T-helper 17 cell (primary cell): ENCODE measurements at places on chromosomes 5 and 9. TPM values are rescaled to one million over a fixed set of nuclear protein-coding genes. Genes with fewer than 3 reads are reported as not detected.

Gene PCA3
- total RNA-seq: not detected

Gene INVS
- 14.6 TPM for total RNA-seq

GRCh38 chr9:31168161-31168560 lies 1216.3 kb upstream of the ACO1 start:
- no peak overlapping the region for H3K4me3 ChIP-seq
- no peak overlapping the region for H3K27ac ChIP-seq
- no peak for DNase-seq
- peaks cover 2% of the 10 kb centered on the region for H3K36me3 ChIP-seq
- H3K27me3 ChIP-seq: no peaks in the 10 kb centered on the region
- H3K4me1 ChIP-seq: no peaks in the 10 kb centered on the region

Gene SLC36A2
- not detected for total RNA-seq

Gene DNAI1
- total RNA-seq: not detected

DNA sequence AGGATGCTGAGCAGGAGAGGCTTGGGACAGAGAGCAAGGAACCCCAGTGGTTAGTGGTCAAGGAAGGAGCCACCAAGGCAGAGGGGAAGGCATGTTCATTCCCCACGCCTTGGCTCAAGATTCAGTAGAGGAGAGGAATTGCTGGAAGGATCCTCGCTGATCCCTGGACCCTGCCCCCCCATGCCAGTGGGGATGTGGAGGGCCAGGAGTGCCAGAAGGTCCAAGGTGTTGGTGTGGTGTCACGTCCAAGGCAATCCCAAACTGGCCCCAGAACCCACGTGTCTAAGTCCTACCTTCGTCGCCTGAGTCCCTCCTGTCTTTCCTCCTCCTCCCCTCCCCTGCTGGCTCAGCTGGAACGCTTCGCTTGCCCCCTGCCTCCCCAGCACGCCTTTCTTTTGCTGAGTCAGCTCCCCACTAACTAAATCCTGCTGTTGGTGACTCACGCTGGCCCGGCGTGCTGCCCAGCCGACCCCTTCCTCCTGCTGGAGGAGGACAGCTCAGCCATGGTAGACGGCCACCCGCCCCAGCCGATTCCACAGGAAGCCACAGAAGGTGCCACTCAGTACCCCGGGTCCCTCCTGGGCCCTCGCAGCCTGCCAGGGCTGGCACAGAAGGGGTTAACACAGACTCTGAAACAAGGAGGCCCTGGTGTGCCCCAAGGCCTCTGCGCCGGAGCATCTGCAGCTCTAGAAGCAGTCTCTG lies 37.6 kb upstream of the ORM1 start:
- no peaks in the 10 kb centered on the region for H3K4me1 ChIP-seq
- H3K27me3 ChIP-seq: peaks cover 7% of the 10 kb centered on the region
- no peak overlapping the region for H3K27ac ChIP-seq
- no peak for DNase-seq

DNA sequence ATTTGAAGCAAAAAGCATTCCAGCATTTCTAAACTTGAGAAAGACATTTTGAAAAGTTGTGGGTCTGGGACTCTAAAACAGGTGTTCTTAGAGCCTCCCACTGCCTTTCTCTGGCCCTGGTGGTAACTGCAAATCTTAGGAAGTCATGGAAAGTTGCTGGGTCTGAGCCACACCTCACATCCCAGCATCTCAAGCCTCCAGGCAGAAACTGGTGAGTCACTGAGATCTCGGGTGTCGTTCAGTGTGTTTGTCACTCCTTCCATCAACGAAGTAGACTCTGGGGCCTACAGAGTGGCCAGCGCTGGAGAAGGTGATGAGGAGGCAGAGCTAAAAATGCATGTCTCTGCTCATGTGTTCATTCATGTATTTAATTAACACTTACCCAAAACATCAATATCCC lies 59.6 kb upstream of the C5orf58 start:
- no peak overlapping the region for H3K27ac ChIP-seq
- H3K4me3 ChIP-seq: no peak overlapping the region
- H3K27me3 ChIP-seq: peaks cover 45% of the 10 kb centered on the region
- H3K4me1 ChIP-seq: peaks cover 3% of the 10 kb centered on the region

DNA sequence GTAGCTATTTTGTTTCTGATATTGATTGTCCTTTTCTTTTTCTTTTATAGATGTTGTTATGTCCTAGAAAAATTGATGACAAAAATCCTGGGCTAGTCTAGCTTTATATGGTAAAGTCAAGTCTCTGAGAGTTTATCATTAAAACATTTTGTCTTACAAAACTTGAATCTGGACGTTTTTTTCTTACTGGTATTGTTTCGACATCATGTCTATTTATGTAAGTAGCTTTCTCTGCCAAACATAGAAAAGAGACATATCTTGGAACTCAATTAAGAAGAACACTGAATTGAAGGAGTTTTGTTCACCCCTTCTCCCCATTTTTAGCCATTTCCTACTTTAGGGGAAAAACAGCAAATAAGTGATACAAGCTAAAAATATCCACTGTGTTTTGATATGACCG lies 151.5 kb downstream of the ISOC1 start:
- H3K27me3 ChIP-seq: no peaks in the 10 kb centered on the region
- no peak overlapping the region for H3K4me3 ChIP-seq
- no peak overlapping the region for H3K27ac ChIP-seq
- H3K4me1 ChIP-seq: no peaks in the 10 kb centered on the region
- no peak for DNase-seq
- H3K36me3 ChIP-seq: no peaks in the 10 kb centered on the region

Gene PCDHGB6
- total RNA-seq: 0.10 TPM

DNA sequence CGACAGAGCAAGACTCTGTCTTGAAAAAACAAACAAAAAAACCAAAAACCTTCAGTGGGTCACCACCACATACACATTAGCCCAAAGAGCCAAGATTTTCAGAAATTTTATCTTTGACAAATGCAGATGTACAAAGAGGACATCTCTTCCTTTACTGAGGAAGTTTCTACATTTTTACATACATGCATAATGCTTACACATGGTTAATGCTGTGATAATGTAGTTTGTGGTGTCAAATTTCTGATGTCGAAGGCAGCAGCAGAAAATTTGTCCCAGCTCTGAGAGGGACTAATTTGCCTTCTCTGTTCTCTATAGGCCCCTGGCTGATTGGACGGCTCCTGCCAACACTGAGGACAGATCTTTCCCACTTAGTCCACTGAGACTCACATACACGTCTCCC lies 24.6 kb upstream of the C9orf40 start:
- no peak overlapping the region for H3K27ac ChIP-seq
- peaks cover 7% of the 10 kb centered on the region for H3K4me1 ChIP-seq
- H3K36me3 ChIP-seq: no peaks in the 10 kb centered on the region
- DNase-seq: no peak

Gene TMEM174
- total RNA-seq: not detected

GRCh38 chr9:121322037-121322736 lies 47.9 kb downstream of the STOM start:
- no peak overlapping the region for H3K27ac ChIP-seq
- H3K27me3 ChIP-seq: no peaks in the 10 kb centered on the region
- peaks cover 15% of the 10 kb centered on the region for H3K4me1 ChIP-seq
- no peak overlapping the region for H3K4me3 ChIP-seq
- no peaks in the 10 kb centered on the region for H3K36me3 ChIP-seq

DNA sequence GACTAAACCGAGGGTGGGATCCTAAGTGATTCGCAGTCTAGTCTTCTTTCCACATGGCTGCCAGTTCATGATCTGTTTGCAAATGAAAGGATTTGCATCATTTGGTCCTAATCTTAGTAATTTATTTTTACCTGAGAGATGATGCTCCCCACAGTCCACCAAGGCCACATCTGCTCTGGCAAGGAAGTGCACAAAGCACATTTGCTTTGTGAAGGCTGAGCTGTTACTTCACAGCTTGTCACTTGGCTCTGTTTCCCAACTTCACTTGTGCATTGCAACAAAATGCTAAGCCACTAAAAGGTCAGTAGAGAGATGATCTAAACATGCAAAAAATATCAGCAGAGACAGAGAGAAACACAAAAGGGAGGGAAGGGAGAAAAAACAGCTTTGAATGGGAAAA lies 128.5 kb upstream of the VLDLR start:
- H3K4me1 ChIP-seq: no peaks in the 10 kb centered on the region
- no peaks in the 10 kb centered on the region for H3K36me3 ChIP-seq

Gene PCDHA9
- not detected for total RNA-seq

Gene SPINK4
- total RNA-seq: not detected

- H3K36me3 ChIP-seq: peaks cover 3% of the 10 kb centered on the region
- H3K4me1 ChIP-seq: peaks cover 11% of the 10 kb centered on the region
- no peak for DNase-seq
- peaks cover 7% of the 10 kb centered on the region for H3K27me3 ChIP-seq
These were observed 214.3 kb downstream of the C9orf50 start for GRCh38 chr9:129406278-129407225.

GRCh38 chr9:109640580-109641371 lies 139.2 kb upstream of the PALM2AKAP2 start:
- H3K27me3 ChIP-seq: peaks cover 33% of the 10 kb centered on the region
- DNase-seq: no peak
- H3K27ac ChIP-seq: no peak overlapping the region
- no peaks in the 10 kb centered on the region for H3K36me3 ChIP-seq

DNA sequence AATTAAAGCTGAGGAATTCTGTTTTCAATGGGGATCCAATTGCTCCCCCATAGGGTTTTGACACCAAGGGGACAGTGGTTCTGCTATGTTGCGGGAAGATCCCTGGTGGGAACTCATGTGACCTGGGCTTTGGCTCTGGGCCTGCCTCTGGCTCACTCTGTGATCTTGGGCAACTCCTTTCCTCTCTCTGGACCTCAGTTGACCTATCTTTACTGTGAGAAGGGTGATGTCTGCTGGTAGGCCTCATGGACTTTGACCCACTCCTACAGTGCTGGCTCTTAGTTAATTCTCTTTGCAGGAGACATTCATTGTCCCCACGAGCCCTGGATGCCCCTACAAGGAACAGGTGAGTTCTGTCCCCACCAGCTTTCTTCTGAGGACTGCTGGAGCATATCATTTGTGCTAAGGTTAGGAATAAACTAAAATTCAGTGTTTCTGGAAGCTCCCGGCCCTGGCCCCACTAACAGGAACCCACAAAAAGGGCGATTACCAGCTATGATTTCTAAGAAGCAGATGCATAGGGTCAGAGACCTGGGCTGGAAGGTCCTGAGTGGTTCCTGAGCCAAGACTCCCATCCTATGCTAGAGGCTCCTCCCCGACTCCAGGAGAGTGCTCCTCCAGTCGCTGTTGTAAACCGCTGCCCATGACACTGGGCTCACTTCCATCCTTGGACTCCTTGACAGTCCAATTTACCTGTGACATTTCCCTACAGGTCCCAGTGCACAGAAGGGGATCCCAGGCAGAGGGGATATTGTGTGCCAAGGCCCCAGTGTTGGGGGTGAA lies 218.3 kb downstream of the PAX5 start:
- DNase-seq: no peak
- H3K36me3 ChIP-seq: peaks cover 10% of the 10 kb centered on the region
- no peak overlapping the region for H3K27ac ChIP-seq
- peaks cover 62% of the 10 kb centered on the region for H3K27me3 ChIP-seq

DNA sequence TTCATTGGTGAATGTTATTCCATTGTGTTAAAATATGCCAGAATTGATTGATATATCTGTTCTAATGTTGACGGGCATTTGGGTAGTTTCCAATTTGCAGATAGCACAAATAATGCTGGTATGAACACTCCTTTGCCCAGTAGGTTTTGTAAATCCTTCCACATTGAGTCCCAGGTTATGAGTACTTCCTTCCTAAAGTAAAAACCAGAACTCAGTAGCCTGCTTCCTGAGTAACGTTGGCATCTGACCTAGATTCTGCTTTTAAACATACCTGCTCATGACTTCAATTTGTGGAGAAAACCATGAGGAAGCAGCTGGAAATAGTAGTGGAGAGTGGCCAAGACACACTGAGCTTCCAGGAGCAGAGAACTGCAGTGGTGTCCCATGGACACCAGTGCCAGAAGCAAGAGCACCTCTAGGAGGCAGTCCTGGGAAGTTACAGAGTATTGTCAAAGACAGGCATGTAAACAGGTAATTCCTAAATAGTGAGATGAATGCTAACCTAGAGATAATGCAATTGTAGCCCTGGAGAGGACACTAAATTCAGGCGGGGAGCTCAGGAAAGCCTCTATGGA lies 24.3 kb upstream of the RASGRF2 start:
- H3K36me3 ChIP-seq: no peaks in the 10 kb centered on the region
- no peaks in the 10 kb centered on the region for H3K27me3 ChIP-seq
- H3K4me3 ChIP-seq: no peak overlapping the region
- peaks cover 9% of the 10 kb centered on the region for H3K4me1 ChIP-seq
- no peak for DNase-seq

Gene IFNE
- not detected for total RNA-seq

Gene GPRIN1
- total RNA-seq: 0.60 TPM

Gene PITX1
- total RNA-seq: not detected

- H3K4me3 ChIP-seq: no peak overlapping the region
- H3K27me3 ChIP-seq: peaks cover 46% of the 10 kb centered on the region
- H3K4me1 ChIP-seq: peaks cover 2% of the 10 kb centered on the region
- H3K27ac ChIP-seq: no peak overlapping the region
- DNase-seq: no peak
- peaks cover 5% of the 10 kb centered on the region for H3K36me3 ChIP-seq
These were observed 24.1 kb upstream of the SLC25A48 start for GRCh38 chr5:135810188-135810943.

DNA sequence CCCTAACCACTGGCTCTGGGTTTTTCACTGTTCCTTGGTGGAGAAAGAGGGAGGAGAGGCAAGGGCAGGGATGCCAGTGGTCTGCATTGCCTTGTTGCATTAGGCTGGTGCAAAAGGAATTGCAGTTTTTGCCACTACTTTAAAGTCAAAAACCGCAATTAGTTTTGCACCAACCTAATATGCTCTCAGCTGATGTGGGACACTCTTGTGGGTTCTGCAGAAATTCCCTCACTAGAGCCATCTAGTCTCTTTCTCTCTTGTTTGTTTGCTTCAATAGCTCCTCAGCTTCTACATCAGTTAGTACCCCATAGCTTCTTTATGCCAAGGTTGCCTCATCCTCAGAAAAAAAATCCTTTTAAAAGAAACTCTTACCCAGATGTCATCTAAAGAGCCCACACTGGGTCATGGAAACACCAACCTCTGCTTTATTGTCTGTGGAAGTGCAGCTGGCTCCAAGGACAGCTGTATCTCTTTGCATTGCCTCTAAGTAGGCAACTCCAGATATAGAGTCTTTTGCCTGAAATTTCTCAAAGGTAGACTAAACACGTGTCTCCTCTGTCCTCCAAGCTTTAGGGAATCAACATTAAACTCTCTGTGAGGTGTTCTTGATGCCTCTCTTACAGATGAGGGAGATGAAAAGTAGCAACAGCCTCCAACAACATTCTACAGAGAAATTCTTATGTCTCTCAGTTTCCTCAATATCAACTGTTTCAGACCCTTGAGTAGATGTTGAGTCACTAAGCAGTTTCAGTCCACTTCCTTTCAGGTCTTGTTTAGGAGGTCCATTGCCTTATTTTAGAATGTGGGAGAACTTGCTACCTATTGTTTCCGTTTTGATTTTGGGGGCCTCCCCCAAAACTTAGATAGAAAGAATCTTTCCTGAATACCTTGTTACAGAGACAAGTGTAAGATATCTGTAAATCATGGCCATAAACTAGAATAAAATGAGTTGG lies 84.9 kb upstream of the MEF2C start:
- DNase-seq: no peak
- H3K4me3 ChIP-seq: no peak overlapping the region
- H3K27ac ChIP-seq: no peak overlapping the region
- no peaks in the 10 kb centered on the region for H3K4me1 ChIP-seq
- no peaks in the 10 kb centered on the region for H3K36me3 ChIP-seq
- no peaks in the 10 kb centered on the region for H3K27me3 ChIP-seq

Gene HAPLN1
- not detected for total RNA-seq
